Stimulated activated CD8-positive, alpha-beta memory T cell treated with anti-CD3 and anti-CD28 coated beads, Interleukin-4, amount 100 ng/mL, for 1 hour (primary cell): ENCODE measurements at places on chromosomes 16 and 17.

DNA sequence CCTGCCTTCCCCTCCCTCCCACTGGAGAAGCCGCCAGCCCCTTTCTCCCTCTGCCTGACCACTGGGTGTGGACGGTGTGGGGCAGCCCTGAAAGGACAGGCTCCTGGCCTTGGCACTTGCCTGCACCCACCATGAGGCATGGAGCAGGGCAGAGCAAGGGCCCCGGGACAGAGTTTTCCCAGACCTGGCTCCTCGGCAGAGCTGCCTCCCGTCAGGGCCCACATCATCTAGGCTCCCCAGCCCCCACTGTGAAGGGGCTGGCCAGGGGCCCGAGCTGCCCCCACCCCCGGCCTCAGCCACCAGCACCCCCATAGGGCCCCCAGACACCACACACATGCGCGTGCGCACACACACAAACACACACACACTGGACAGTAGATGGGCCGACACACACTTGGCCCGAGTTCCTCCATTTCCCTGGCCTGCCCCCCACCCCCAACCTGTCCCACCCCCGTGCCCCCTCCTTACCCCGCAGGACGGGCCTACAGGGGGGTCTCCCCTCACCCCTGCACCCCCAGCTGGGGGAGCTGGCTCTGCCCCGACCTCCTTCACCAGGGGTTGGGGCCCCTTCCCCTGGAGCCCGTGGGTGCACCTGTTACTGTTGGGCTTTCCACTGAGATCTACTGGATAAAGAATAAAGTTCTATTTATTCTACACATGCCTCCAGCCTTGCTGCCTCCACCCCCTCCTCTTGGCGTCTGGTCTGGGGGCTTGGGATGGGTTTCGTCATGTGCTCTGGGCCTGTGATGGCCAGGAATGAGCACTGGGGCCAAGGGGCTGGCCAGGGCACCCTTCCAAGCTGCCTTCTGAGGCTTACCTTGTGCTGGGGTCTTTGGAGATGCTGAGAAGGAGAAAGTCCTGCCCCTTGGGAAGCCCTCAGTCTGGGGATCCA is 7.3 kb downstream of the GJD3 start:
- DNase-seq: no peak

- DNase-seq: no peak
Measured at GRCh38 chr16:67283039-67283825, 3.9 kb downstream of the PLEKHG4 start.

DNA sequence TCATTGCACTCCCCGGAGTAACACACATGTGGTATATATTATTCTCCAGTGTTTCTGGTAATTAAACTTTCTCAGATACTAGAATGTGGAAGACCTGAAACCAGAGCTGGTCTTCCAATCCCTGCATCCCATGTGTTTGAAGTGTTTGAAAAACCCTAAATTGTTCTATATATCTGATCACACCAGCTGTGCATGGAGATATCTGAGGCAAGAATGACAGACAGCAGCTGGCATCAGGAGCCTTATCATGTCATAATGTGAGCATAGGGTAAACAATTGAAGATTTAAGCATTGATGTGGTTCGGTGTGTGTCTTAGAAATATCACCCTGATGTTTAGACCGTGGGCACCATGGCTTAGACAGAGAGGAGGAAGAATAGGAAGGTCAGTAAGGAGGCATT is 251.0 kb downstream of the CDH11 start:
- DNase-seq: no peak

DNA sequence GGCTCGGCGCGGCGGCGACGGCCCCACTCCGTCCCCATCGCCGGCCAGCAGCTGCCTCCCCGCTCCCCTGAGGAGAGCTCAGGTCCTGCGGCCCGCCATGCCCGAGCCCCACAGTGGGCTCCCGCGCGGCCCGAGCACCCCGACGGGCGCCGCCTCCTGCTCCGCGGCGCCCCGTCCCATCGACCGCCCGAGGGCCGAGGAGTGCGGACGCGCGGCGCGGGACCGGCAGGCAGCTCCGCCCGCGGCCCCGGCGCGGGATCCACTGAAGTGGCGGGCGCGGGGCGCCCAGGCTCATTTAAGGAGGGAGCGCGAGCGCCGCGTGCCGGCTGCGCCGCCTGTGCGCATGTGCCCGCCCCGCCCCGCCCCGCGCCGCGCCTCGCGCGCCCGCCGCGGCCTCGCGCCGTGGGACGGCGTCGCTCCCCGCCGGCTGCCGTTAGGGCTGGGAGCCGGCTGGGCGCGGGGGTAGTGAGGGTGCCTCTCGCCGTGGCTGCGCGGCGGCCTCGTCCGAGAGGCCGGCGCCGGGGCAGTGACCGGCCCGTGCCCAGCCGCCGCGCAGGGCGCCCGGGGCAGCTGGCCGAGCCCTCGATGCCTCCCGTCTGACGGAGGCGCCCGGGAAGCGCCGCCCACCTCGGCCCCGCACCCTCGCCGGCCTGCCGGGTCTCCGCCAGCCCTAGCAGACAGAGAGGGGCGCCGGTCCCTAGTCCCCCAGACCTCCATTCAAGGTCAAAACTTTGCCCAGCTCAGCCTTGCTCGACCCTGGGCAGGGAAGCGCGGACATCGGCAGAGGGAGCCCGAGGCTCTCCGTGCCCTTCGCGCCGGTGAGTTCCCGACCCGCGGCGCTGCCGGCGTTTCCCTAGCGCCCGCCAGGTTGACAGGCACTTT is at the start of gene NETO2:
TSS of gene NETO2 (minus strand) at position 269 of the 882 bp plus-strand sequence. CDS start 333 bp downstream, outside the sequence.
- peak; percentile 27 for DNase-seq

DNA sequence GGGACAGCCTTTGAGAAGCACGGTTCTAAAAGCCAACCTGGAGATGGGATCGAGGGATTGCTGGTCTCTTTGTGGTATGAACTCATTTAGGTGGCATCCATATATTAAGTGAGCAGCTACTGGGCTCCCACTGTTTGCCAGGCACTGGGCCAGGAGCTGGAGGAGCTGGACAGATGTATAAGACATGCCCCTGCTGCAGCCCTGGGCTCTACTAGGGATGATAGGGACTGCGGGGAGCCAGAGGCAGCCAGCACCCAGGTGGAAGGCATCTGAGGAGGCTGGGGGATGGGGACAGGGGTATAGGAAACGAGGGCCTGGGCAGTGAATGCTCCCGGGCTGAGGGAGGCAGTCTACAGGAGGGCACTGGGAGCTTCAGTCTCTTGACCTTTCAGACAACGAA is 53.0 kb upstream of the MEAK7 start:
- no peak for DNase-seq

DNA sequence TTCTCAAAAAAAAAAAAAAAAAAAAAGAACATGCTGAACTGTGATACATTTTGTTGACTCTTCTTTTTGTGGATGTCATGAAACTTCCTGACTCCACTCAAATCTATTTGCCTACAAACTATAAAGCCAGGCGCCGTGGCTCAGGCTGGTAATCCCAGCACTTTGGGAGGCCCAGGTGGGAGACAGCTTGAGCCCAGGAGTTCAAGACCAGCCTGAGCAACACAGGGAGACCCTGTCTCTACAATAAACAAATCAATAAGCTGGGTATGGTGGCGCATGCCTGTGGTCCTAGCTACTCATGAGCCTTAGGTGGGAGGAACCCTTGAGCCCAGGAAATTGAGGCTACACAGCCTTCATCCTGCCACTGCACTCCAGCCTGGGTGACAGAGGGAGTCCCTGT is 1.5 kb upstream of the NT5C start:
- DNase-seq: no peak

GRCh38 chr17:20281860-20282259 is 185.5 kb downstream of the LGALS9B start:
- DNase-seq: no peak

DNA sequence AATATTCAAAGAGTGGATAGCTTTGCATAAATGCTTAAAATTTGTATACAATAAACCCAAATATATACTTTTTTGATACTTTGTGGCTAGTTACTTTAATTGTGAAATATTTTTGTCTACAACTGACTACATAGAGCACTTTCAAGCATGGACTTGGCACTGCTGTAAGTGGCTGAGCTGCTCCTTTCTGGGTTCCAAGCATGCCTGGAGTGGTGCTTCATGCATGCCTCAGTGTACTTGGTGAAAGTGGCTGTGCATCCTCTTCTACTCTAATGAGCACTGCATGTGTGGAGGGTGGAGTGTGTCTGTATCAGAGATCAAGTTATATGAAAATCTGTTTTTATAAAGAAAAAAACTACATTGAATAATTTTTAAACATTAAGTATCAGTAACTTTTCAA is 94.1 kb downstream of the OMG start:
- DNase-seq: no peak

- no peak for DNase-seq
Measured at GRCh38 chr16:70691223-70692129, 5.6 kb upstream of the MTSS2 start.

- no peak for DNase-seq
Measured at GRCh38 chr17:76700617-76701470, 9.9 kb downstream of the MXRA7 start.

- no peak for DNase-seq
Measured at GRCh38 chr17:1787301-1787902, 25.5 kb downstream of the SERPINF1 start.

- DNase-seq: no peak
Measured at GRCh38 chr16:72723781-72724180, 324.1 kb downstream of the ZFHX3 start.

DNA sequence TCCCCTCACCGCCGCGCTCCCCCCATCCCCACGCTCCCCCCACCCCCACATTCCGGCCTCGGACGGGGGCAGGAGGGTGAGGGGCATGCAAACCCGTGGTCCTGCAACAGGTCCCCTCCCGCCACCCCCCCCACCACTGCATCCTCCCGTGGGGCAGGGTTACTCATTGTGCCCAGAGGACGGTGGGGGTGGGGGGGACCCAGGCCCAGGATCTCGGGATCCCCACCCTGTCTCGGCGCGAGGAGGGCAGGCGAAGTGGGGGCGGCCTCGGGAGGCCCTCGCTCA is 8.5 kb downstream of the SLC22A31 start:
- no peak for DNase-seq

DNA sequence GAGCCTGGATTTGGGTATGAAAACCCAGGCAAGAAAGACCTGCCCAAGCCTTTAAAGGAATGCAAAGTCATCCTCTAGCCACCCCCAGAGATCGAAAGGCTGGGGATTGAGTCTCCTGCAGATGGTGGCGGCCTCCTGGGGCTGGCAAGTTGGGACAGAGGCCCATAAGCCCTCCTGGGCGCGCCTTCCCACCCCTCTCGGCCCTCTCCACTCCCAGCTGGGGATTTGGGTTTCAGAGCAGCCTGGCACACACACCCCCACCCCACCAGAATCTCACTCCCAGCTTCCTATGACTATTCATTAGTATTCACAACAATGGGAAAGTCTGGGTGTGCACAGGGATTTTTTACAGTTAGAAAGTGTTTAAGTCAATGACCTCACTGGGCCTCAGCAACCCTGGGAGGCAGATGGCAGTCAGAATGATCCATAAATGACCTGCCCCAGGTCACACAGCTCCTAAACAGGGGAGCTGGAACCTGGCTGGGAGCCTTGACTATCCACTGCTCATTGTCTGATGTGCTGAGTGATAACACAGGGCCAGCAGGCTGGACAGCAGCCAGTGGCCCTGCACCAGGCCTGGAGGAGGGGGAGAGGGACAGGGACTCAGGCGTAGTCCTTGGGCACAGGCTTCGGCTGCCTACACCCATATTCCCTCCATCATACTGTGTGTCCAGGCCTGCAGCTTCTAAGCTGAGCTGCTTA is 12.1 kb downstream of the NHERF1 start:
- no peak for DNase-seq

- DNase-seq: no peak
Measured at GRCh38 chr17:61260071-61260797, 139.4 kb upstream of the TBX2 start.

DNA sequence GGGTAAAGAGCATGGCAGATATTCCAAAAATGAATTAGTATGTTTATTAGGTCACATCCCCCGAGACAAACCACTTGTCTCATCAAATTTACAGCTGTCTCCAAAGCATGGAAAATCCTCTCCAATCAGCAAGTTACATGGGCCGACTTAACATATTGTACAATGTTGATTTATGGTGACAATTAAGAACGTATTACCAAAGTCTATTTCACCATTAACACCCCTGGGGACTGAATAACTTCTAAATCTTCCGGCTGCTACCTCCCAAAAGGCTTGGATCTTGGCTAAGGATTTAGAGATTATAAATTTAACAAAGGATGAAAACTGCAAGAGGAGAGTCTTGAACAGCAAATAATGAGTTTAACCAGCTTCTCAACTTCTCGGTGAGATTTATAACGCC is 311.9 kb downstream of the NPIPA8 start:
- no peak for DNase-seq

- no peak for DNase-seq
Measured at GRCh38 chr16:27374804-27375425, 27.1 kb upstream of the IL21R start.

GRCh38 chr17:58870747-58871146 is 115.1 kb downstream of the PPM1E start:
- DNase-seq: no peak

DNA sequence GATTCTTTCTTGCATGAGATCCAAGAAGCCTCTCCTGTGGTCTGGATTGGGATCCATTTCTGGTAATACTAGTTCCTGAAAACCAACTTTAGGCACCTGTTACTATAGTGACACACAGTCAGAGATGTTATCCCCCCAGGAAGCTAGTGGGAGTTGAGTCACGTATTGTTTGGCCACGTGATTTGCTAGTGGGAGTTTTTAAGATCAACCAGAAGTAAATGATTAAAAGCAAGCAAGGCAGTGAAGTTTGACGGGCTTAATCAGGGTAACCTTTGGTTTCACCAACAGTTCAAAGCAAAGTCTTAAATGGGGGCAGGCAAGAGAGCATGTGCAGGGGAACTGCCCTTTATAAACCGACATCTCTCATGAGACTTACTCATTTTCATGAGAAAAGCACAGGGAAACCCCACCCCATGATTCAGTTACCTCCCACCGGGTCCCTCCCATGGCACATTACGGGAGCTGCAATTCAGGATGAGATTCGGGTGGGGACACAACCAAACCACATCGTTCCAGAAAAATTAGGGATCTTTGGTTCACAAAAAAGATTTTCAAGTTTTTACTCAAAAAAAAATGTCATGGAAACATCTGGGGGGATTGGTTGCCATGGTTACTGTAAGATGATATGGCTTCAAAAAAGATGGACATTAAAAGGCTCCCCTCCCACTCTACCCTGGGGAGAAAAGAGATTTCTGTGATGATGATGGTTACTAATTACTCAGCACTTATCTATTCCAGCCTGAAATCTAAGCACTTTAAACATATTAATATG is 483.1 kb upstream of the ERCC4 start:
- DNase-seq: no peak

- no peak for DNase-seq
Measured at GRCh38 chr16:68257251-68257905, 6.9 kb upstream of the SLC7A6 start.

DNA sequence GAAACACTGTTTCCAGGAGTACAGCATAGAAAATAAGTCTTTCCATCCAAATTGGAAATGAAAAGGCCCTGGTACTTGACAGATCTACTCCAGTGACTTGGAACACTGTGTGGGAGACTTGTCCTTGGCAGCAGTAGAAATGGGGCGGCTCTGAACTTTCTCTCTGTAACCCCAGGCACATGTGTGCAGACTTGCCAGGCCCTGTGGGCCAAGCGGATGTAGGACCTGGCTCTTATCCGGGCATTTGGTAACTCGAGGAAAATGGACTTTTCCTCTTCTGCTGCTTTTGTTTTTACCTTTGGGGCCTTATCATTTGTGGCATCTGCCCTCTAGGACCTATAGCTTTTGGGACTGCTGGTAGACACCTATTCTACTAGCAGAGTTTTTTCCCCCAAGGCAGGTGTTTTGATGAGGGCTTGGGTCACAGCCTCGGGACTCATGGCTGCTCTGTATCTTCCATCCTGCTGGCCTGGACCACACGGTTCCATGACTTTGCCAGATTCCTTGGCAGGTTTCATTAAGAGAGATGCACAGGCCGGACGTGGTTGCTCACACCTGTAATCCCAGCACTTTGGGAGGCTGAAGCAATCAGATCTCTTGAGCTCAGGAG is 43.5 kb downstream of the SMPD3 start:
- DNase-seq: no peak

- no peak for DNase-seq
Measured at GRCh38 chr16:57531635-57532265, 4.6 kb downstream of the CCDC102A start.
